Retinal pigment epithelial cell (primary cell): ENCODE measurements at places on chromosomes 11 and 22.

DNA sequence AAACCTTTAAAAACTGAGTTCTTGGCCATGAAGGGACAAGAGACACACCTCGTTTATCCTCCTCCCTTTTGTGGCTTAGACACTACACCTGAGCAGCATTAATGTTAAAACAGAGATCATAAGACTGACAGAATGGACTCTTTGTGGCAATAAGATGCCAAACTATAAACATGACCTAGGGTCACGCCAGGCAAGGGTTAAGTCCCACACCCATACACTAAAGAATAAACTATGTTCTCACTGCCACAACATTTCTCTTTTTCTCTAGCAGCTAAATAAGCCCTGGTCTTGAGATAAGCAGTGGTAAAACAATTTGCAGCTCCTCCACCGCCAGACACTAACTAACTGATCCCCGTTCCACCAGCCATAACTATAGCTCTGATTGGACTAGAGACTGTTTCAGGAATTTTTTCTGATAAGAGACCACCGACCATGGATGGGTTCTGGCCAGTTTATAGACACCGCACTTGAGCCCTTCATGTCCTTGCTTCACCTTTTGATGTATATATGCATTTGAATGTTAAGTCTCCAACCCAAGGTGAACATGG is 4.9 kb upstream of the SLCO2B1 start:
- no peak for DNase-seq

GRCh38 chr11:107651672-107652071 is 60.2 kb downstream of the SLN start:
- DNase-seq: no peak

DNA sequence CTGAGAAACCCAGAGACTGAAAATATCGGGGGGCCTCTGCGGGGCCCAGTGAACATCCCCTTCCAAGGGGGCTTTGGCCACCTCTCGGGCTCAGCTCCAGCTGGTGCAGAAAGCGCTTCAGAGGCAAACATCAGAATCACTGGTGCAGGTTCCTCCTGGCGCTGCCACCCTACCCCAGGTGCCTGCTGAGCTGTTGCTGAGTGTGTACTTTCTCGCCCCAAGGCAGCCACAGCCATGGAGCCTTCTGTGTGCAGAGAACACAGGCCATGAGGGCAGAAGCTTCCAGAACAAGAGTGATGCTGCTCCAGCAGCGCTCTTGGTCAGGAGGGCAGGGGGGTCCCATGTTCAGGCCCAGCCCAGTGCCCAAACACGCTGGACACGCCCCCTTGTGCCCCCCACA is 6.3 kb downstream of the DRD4 start:
- DNase-seq: no peak

DNA sequence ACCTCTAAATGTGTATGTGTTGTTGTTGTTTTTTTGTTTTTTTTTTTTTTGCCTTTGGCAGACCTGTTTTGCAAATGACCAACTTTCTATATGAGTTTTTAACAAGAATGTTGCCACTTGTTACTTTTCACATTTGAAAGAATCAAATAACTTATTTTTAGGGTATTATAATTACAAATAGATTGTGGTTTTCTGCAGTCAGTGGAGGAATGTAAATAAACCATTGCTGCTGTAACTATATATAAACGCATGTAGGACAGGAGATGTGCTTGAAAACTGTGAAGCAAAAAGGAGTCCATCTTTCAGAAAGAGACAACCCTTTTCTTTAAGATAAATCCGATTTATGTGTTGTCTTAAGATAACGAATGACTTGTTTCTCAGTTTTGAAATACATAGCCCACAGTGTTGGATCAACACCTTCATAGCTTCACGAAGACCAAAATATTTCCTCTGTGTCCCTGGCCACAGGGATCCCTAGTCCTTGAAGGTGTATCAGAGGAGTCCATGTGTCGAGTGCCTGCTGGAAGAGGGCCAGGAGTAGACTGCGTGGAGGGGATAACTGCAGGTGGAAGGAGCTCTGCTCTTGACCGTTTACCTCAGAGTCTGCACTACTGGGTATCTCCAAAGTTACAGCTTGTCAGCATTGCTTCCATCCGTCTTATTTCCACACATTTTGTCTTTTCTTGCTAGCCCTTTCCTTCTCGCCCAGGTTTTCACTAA is 24.7 kb downstream of the TNRC6B start:
- no peak for DNase-seq
